Astrocyte of the cerebellum (primary cell): ENCODE measurements at places on chromosomes 16 and 17.
A peak's percentile ranks its signal among the peaks of the same experiment; 100 is the strongest.

GRCh38 chr17:59698143-59698542 is 9.1 kb downstream of the PTRH2 start:
- DNase-seq = no peak

DNA sequence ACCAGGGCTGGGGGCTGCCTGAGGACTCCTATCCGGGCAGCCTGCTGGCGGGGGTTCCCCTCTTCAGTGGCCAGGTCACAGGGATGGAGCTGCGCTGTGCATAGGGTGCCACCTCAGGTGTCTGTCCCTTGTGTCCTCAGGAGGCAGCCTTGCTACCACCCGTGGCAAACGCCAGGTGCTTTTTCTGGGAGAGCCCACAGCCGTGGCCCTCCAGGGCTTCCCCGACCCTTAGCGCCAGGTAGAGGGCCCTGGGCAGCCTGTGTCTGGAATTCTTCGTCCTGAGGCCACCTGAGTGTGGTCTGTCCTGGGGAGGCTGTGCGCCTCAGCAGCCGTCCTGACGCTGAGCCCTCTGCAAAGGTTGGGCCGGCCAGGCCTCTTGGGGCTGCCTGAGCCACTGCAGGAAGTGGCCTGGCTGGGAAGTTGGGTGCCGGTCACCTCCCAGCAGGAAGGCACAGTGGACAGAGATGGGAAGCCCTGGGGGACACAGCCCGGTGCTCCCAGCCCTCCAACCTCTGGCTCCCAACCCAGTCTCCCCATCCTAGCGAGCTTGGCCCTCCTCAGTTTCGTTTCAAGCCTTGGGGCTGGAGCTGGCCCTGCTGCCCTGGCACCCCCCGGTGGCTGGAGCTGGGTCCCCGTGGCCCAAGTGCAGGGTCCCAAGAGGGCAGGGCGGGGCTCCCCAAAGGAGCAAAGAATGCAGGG is 7.6 kb upstream of the BAIAP3 start:
- DNase-seq = no peak

DNA sequence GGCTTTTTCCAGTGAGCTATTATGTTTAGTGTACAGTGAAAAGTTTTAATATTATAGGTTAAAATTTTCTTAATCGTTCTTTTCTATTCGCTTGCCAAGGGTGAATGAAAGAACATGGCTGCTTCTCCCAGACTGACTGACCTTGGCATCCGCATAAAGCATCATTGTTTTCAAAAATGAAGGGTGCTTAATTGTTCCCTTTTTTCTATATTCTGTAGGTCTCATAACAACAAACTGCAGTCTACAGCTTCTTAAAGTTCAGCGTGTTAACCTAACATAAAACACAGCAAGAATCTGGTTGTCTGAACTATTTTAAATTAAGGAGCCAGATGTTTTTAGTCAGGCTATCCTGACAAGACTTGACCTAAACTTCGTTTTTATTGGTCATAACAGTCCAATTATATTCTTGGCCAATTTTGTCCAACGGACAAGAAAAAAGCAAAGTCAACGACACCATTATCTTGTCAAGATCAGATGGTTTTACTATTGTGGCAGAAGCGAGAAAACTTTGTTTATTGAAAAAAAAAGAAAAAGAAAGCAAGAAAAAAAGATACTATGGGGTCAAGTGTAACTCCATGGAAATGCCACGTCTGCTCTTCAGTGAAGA is 14.1 kb downstream of the C17orf58 start:
- no peak for DNase-seq

DNA sequence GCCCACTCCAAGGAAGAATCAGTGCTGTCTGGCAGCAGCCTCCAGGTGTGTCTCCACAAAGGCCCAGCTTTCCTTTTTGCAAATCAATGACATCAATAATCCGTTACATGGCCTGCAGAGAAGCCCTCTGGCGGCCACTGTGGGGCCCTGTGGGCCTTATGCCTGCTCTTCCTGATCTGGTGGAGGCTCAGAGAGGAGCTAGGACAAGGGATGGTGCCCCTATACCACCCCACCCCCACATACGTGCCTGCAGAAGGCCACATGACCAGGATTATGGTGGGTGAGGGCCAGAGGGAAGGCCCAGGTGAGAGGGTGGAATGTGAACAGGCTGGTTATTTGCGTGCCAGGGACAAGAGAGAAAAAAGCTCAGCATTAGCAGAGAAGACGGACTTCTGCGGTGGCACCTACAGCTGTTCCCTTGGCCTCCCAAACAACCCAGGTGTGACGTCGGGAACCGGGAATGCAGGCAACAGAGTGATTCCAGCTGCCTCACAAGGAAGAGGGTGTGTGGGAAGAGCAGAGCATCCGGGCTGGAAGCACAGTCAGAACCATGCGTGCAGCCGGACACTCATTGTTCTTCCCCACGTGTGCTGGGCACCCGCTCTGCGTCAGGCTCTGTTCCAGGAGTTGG is 22.5 kb downstream of the EIF4A3 start:
- no peak for DNase-seq

DNA sequence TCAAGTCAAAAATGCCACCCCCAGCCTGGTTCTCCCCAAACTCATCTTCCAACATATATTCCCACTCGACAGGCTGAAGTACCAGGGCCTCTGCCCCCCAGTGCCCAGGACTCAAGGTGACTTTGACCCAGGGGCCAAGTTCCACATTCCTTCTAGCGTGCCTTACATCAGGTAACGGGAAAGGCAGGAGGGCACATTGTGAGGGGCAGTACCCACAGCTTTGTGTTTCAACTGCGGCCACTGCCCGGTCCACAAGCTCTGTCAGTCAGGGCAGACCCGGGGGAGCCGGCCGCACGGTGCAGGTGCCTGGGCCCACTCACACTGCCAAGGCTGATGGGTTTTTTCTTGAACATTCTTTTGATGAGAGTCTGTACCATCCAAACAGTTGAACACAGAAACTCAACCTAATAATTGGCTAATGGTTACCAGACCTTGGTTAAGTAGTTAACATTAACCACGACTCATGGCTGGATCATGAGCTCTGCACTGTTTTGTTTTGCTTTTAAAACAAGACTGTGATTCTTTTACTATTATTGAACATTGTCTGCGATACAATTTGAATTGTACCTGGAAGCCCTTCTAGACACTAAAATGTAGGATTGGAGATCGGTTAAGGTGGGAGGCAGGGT is 17.6 kb downstream of the ACE start:
- DNase-seq = no peak

- DNase-seq = no peak
These were observed 24.4 kb downstream of the SREBF1 start for GRCh38 chr17:17812211-17813054.

DNA sequence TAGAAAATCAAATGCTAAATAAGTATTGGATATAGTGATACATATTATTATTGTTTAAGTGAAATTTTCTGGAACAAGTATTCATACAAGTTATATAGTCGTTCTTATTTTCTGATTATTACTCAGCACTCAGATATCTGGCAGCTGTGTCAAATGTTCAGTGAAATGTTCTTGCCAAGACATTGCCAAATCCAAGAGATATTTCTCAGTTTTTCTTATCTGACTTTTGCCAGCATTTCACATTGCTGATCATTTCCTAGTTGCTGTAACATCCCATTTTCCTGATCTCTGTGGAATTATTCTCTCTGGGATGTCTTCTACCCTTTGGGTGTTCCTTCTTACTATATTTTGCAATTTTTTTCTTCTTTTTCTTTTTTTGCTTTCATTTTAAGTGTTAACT is 262.3 kb downstream of the KIF2B start:
- no peak for DNase-seq

- no peak for DNase-seq
These were observed 48.6 kb downstream of the PRKCA start for GRCh38 chr17:66351033-66351432.

DNA sequence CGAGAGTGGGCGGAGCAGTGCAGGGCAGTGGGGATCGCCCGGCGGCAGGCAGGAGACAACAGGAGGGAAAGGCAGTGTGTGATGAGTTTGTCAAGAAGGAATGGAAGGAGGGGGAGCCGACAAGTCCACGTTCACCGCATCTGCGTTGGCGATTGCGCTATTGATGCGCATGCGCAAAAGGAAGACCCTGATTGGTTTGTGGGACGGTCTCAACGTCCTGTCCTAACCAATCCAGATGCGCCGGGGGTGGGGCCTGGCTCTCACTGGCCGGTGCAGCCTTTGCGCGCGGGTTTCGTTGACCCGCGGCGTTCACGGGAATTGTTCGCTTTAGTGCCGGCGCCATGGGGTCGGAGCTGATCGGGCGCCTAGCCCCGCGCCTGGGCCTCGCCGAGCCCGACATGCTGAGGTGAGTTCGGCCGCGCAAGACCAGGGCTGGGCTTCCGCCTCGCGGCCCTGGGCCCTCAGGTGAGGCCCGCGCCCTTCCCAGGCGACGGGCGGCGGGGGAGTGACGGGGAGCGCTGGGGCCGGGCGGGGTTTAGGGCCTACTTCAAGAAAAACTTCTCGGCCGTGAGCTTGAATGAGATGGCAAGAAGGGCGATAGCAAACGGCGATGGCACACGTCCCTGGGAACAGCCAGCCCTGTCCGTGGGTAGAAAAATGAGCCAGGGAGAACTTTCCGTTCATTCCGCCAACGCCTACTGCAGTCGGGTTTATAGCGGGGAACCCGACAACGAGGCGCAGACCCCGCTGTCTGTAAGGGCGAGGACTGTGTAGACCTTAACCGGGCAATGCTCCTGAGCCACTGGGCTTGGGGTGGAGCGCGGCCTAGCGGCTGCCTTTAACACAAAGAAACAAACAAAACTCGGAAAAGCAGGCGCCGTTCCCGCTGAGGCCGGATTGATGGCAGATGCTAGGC is at the start of gene ORC6:
Gene ORC6 (plus strand): TSS at position 295 of the 916 bp plus-strand sequence. CDS start 47 bp downstream, at position 342.
- peak; percentile 90 for DNase-seq

GRCh38 chr17:60421273-60422161 is 772 bp upstream of the CHCT1 start:
- no peak for DNase-seq

DNA sequence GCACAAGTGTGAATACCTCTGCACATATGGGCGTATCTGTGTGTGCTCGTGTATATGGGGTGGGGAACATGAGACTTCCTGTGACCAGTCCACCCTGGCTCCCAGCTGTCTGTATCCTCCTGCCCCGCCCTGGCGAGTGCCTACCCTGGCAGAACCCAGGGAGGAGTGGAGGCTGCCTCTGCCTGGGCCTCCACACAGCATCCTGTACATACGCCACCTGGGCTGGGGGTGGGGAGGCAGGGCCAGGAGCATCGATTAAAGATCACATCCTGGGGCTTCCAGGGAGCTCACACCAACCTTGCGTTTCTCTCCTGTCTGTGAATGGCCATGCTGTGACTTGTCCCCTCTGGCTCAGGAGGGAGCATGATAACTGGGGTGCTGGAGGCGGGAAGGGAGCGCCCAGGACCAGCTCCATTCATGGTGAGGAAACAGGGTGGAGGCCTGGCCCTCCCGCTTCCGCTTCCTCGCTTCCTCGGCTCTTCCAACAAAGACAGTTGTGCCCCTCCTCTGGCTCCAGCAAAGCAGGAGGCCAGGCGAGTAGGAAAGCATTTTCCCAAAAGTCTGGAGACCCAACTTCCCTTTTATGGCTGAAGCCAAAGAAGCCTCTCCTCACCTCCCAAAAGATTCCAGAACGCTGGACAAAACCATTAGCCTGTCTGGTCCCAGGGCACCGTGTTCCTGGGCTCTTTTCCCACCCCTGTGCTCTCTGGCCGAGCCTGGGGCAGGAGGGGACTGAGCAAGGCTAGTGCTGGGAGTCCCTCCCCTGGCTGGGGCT is 22.9 kb downstream of the ADAM11 start:
- no peak for DNase-seq

GRCh38 chr17:39069114-39069756 is 82.2 kb downstream of the PLXDC1 start:
- DNase-seq = no peak

DNA sequence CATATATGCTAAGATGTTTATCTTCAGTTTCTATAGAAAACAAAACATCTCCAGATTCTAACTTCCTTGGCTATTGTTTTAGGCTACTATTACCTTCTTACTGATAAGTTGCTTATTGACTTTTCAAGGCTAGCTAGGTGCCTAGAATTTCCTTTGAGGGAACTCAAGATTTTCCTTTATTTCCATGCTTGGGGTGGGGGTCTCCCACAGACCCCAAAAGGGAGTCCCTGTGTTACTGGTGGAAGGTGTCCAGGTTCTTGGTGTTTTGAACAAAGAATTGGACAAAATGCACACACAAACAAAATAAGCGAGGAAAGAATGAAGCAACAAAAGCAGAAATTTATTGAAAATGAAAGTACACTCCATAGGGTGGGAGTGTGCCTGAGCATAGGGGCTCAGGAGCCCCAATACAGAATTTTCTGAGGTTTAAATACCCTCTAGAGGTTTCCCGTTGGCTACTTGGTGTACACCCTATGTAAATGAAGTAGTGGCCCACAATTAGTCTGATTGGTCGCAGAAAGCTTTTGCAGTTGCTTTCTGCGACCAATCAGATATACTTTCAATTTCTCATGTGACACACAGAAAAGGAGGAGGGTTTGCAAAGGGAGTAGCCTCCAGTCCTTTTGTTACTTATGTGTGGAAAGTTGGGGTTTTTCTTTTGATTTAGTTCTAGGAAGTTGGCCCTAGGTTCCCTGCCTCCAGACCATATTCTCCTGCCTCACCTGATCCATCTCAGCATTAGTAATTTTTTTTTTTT is 67.5 kb downstream of the MARF1 start:
- no peak for DNase-seq

DNA sequence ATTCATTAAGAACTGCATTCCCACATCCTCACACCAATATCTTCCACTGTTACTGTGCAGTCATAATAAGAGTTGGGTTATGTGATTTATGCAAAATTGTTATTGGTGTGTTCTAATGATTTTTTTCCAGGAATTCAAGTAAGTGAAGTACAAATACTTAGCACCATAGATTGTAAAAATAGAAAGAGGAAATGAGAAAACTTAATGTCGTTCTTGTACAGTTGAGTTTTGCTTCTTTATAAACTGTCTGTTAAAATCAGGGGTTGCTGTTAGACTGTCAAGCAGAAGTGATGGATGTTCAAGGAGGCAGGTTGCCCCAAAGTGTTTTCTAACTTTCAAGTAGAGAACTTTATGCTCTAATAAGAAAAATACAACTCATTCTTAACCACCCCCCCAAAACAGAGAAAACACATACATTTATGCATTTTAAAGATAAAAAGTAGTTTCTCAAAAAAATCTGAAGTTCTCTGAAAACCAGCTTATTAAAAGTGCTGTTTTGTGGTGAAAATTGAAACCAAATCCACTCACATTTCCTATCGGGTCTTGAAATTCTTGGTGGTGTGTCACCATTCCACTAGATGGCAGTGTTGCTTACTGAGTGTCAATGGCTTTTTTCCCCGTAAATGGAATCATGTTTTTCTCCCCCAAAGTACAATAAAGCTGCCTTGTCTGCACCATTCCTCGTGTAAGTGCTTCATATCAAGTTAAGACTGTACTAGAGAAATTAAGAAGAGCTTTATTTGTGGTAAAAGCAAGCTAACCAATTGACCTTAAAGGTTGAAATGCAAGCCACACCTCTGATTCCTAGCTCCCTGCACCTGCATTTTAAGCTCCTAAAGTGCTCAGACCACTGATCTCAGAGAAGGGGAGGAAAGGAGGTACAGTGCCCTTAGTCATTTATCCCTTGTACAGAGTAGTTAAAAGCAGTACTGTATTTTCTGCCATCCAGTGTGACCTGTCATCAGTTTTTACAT is 4.7 kb upstream of the IGSF6 start:
- peak; percentile 45 for DNase-seq

- DNase-seq = no peak
These were observed 1.8 kb downstream of the HMOX2 start for GRCh38 chr16:4477966-4478365.

- no peak for DNase-seq
These were observed 304.2 kb upstream of the IRX3 start for GRCh38 chr16:54590836-54591235.

GRCh38 chr17:80339118-80339517 is 75.8 kb upstream of the ENDOV start:
- no peak for DNase-seq

GRCh38 chr16:84704253-84704652 is 4.5 kb downstream of the USP10 start:
- DNase-seq = no peak

GRCh38 chr17:47862621-47863440 is 11.9 kb upstream of the SP6 start:
- no peak for DNase-seq
